ENCODE measurements at places on chromosomes 1 and 21.

DNA sequence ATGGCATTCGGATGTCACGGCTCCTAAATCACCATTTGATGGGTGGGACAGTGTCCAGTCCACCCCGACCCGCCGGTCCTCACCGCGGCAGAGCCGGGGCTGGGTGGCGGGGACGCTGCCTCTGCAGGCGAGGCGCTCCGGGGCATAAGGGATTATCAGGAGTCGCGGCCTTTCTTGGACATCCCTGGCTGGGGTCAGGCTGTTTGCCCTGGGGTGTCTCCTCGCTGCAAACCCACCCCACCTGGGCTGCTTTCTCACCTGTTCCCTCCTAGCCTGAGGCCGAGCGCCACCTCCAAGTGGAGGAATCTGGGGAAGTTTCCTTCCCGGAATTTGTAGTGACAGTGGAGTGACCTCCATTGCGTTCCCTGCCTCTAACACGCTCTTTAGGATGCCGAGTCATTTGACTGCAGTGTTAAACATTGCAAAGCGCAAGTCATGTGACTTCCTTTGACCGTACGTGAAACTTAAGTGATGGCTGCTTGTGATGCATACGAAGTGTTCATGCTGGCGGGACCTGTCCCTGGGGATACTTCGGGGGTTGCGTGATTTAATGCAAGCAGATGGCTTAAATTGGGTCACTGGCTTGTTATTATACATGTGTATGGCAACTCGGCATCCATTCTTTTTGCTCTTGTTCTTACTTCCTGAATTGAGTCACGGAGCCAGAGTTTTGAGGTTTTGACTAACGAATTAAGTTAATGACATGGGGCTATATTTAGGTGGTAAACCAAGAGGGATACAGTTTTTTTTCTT, 536 bp downstream of the LGALS8 start:
- peak; percentile 65 for DNase-seq

DNA sequence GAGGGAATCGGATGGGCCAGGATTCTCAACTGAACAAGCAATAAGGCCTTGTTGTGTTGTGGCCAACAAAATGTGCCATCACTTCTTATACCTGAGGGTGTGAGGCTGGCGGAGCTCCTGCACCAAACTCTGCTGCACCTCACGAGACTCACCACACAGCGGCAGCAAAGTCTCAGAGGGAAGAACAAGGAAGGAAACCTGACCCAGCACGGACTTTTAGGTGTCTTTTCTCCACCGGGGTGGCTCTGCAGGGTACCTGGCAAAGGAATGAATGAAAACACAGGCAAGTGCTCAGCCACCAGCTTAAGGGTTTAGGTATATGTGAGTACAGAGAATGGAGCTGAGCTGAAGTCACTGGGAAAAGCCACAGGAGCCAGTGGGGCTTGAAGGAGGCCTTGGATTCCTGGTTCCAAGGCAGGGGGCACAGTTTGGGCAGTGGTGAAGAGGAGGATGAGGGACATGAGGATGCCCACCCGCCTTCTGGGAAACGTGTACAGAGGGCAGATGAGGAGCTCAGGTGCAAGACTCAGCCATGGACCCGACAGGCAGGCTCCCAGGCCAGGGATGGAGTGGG, 31.1 kb upstream of the HSD3B1 start:
- DNase-seq = no peak

GRCh38 chr1:83571536-83571935, 427.4 kb downstream of the TTLL7 start:
- no peak for DNase-seq

GRCh38 chr1:2541619-2542245, 11.7 kb upstream of the HES5 start:
- DNase-seq = no peak

- no peak for DNase-seq
Observed at GRCh38 chr1:10620776-10621175, 146.0 kb downstream of the PEX14 start.

GRCh38 chr1:202708456-202709275, 1.6 kb downstream of the SYT2 start:
- no peak for DNase-seq

DNA sequence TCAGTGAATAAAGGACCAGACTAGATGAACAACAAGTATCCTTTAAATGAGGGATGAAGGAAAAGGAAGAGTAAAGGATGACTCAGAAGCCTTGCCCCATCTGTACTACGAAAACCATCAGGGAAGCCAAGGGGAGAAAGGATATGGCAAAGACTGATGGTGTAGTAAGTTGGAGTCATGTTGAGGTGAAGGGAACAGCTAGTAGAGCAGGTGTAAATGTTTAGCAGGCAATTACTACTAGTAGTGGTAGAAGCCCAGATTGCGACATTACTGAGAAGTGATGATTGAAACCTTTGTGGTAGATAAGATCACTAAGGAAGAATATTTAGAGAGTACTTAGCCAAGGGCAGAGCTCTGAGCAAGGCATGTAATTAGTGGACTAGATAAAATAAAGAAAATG, 84.0 kb downstream of the PHTF1 start:
- DNase-seq = no peak

DNA sequence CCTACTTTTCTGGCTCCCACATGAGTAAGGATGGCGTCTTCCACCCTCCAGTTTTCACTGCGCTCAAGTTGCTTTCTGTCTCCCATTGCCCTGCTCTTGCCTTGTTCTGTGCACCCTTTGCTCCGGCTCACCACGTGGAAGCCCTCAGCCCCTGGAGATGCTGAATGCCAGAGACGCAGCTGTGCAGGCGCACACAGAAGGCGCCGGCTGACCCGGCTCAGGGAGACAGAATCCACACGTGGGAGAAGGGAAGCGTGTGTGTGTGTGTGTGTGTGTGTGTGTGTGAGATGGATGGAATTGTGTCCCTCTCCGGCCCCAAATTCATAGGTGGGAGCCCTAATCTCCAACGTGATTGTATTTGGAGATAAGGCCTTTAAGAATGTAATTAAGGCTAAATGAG, 118.2 kb upstream of the ERRFI1 start:
- DNase-seq = no peak

- no peak for DNase-seq
Observed at GRCh38 chr1:197984289-197984688, 67.1 kb downstream of the LHX9 start.

GRCh38 chr1:116923421-116923820, 13.7 kb downstream of the PTGFRN start:
- DNase-seq = no peak

DNA sequence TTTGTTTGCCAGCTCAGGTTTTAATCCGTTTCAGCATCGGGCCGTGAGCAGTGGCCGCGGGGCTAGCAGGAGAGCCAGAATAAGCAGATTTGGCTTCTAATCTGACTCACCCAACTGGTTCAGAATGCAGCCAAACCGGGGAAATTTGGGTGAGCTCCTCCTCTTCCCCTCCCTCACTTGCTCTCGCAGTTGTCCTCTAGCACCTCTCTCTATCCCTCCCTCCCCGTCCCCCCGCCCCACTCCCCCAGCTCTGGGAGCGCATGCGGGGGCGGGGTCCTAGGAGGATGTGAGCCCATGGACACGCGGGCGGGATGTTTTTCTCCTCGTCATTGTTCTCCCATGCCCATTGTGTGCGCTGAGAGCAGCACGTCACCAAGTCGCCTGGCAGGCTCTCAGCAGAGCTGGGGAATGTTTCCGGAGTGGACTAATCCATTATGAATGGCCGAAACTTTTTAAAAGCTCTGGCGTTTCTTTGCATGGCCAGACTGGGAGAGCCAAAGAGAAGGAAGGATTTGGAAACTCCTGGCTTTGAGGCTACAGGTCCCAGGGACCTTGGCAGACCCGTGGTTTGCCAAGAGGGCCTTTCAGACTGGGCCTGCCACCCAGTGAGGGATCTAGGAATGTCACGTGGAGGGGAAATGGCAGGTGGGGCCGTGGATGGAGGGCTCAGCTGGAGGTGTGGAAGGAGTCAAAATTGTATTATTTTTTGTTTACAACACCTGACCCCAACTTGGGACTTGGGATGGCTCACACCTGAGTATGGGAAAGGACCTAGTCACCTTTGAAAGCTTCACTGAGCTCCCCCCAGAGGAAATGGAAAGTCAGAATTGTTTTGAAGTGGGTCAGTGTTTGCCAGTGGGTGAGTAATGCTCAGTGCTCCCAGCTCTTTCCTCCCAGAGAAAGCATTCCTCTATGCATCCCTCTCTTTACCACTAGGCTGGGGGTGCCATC, 39.2 kb downstream of the CDK18 start:
- DNase-seq = no peak

- DNase-seq = no peak
Observed at GRCh38 chr1:9317591-9318417, 25.1 kb downstream of the SPSB1 start.

DNA sequence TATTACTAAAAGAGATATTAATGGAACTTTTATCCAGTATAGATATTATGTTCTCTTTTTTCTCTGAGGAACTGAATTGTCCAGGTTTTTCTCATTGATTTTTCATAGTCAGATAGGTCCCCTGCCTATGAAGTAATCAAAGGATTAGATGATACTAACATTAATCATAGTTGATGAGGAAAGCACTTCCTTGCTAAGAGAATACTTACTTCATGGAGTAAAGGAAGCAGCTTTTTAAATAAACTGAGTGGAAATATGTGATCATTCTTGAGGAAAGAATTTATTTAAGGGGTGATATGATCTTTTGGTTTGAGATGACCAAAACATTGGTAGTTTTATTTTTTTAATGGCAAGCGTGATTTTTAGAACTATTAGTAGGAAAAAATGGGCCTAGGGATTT, 58.9 kb downstream of the SWT1 start:
- no peak for DNase-seq

DNA sequence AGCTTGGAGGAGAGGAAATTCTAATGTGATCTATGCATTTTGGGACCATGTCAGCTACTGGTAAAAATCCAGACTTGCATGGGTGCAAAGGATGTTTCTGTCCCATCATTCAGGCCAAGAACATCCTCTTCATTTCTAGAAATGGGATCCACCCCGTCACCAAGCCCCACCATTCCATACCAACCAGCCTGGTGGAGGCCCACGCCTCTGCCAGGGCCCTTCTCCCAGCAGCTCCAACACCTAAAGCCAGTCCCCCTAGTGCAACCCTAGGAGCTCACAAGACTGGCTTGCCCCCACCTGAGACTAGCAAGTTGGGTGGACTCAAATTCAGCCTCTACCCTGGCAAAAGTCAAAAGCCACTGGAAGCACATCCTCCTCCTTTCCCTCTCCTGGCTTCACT, 1.9 kb downstream of the ARHGEF11 start:
- no peak for DNase-seq

- no peak for DNase-seq
Observed at GRCh38 chr1:181743878-181744312, 260.6 kb downstream of the CACNA1E start.

- DNase-seq = no peak
Observed at GRCh38 chr1:177925006-177925405, 44.9 kb downstream of the SEC16B start.

- DNase-seq = no peak
Observed at GRCh38 chr1:23911921-23912320, 1.2 kb downstream of the CNR2 start.

DNA sequence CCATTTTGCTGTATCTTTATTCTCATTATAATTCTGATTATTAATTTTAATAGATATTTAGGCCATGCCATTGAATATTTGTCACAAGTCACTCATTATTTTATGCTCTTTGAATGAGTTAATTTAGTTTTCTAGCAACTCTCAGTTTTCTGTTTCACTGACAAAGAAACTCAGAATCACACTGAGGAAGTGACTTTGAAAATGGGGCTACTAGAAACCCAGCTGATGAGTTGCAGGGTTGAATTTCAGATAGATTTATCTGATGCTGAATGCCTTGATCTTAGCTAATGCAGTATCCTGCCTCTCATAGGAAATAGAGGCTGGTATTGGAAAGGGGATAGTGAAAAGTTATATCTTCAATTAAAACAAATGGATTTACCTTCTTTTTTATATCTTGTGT, 67.4 kb upstream of the PLA2G4A start:
- no peak for DNase-seq

DNA sequence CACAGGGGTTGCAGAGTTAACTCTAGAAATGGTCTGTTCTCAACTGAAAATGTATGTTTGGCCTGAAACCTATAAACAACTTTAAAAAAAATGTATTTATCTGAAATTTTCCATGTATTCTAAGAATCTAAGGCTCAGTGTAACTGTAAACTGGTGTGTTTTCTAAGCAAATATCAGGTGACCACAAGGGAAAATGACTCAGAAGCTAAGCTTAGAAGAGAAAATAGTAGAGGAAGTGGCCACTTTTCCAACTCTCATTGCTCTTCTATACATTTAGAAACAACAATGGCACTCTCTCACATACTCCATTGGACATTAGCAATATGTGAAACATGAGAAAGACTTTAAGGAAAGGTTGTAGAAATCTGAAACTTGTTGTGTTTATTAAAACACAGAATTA, 7.5 kb downstream of the TNFSF18 start:
- DNase-seq = no peak

- no peak for DNase-seq
Observed at GRCh38 chr1:56910441-56910985, 55.3 kb downstream of the C8B start.

GRCh38 chr1:109983380-109984189, 980 bp upstream of the AHCYL1 start:
- DNase-seq = no peak

GRCh38 chr1:14850563-14850962, 252.1 kb downstream of the KAZN start:
- DNase-seq = no peak

All from CMK (cell line).